ENCODE measurements at places on chromosomes 12 and 14. TPM values are rescaled to one million over a fixed set of nuclear protein-coding genes. Genes with fewer than 3 reads are reported as not detected.

The ADCY4 gene
- total RNA-seq, result 2.2 TPM

The KRT86 gene
- total RNA-seq, result 0.14 TPM

The TOMM20L gene
- total RNA-seq, result not detected

The SLC16A7 gene
- total RNA-seq, result 11.5 TPM

The TMEM233 gene
- total RNA-seq, result not detected

The RERG gene
- 24.2 TPM for total RNA-seq

The NUDT4 gene
- total RNA-seq, result 172 TPM

The MAPKAPK5 gene
- 54.1 TPM for total RNA-seq

The APOLD1 gene
- total RNA-seq, result 2.9 TPM

The WSCD2 gene
- total RNA-seq, result 72.9 TPM

The GAPDH gene
- 5,618 TPM for total RNA-seq

The ST8SIA1 gene
- total RNA-seq, result 1.7 TPM

The TMEM132D gene
- 1.8 TPM for total RNA-seq

The RPS6KA5 gene
- total RNA-seq, result 6.0 TPM

The PTGER2 gene
- 3.0 TPM for total RNA-seq

The KRT1 gene
- total RNA-seq, result 837 TPM
